ENCODE measurements at places on chromosomes 6 and 20.

DNA sequence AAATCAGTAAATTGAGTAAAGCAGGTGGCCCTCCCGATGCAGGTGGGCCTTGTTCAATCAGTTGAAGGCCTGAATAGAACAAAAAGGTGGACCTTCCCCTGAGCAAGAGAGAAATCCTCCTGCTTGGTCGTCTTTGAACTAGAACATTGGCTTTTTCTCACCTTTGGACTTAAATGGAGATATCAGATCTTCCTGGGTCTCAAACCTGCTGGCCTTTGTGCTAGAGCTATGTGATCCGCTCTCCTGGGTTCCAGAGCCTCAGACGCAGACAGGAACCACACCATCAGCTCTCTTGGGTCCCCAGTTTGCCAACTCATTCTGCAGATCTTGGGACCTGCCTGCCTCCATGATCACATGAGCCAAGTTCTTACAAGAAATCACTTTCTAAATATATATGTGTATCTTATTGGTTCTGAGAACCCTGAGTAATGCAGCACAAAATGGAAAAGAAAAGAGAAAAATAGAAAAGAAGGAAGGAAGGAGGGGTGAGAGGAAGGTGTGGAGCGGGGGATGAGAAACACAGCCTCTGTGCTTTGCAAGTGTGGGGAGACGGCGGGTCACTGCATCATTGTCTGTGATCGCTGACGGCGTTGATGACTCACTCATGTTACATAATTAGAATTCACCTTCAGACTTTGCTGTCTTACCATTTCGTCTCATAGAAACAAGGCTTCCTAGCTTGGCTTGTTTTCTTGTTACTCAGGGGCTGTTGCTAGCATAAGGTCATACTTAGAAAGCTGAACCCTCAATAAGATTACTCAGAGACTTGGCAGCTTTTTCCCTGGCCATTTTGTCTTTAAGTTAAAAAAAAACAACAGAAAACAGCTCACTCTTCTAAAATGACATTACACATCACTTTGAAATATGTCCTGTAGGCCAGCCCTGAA, 85.7 kb upstream of the NEDD9 start:
- DNase-seq = peak; percentile 63

GRCh38 chr6:43014434-43014909, 423 bp downstream of the KLHDC3 start:
- no peak for DNase-seq

DNA sequence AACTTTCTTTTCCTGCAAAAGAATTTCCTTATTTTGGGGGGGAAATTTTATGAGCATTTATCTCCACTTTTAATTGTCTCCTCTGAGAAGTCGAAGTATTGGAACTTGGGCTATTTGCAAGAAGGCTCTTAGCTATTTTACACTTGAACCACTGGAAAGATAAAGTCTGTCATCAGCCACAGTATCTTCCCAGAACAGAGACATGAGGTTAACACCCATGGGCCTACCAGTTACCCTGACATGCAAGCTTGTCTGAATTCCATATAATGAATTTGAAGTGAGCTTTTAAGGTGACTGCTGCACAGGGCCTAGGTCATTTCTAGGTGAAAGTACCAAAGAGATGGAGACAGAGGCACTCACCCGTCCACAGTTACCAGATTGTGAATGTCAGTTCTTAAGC, 193.1 kb downstream of the SIM1 start:
- no peak for DNase-seq

DNA sequence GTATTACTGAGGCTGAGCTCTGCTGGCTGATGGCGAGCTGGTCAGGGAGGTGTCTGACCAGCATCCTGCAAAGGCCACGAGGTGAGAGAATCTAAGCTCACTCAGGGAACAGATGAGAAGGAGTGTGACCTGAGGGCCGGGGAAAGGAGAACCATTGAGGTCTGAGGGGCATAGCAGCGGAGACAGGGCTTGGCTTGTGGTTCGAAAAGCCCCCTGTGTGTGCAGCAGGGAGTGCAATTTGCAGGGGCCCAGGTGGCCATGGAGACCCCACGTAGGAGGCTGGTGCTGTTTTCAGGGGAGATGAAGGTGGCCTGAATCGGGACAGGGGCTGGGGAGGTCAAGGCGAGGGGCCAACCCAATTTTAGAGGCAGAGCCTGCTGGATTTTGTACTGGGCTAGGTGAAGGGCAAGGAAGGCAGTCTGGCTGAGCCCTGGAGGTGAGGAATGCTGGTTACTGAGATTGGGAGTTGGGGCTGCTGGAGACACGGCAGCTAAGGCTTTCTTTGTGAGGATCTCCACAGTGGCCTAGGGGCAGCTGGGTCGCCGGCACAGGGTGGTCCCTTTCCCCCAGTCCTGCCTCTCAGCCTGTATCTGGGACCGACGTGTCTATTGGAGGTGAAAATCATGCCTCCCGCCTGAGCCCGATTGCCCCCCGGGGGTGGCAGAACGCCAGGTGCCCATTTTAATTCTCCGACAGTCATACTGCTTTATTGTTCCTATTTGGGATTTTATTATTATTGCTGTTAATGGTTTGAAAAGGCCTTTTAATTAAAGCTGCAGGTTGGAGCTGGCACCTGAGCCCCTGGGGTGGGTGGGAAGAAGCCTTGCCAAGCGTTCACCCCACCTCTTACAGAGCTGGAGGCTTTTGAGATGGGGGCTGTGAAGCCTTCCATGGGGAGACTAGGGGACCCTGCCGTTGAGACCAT, 28.4 kb downstream of the DLGAP4 start:
- DNase-seq = no peak

- DNase-seq = no peak
Measured at GRCh38 chr6:1380625-1381427, 8.6 kb upstream of the FOXF2 start.

- no peak for DNase-seq
Measured at GRCh38 chr6:15941168-15941567, 187.7 kb upstream of the MYLIP start.

DNA sequence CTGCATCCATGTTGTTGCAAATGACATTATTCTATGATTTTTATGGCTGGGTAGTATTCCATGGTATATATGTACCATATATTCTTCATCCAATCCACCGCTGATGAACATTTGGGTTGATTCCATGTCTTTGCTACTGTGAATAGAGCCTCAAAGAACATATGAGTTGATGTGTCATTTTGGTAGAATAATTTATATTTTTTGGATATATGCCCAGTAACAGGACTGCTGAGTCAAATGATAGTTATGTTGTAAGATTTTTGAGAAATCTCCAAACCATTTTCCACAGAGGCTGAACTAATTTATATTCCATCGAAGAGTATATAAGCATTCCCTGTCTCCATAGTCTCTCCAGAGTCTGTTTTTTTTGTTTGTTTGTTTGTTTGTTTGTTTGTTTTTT, 1373.5 kb downstream of the GRIK2 start:
- DNase-seq = no peak

DNA sequence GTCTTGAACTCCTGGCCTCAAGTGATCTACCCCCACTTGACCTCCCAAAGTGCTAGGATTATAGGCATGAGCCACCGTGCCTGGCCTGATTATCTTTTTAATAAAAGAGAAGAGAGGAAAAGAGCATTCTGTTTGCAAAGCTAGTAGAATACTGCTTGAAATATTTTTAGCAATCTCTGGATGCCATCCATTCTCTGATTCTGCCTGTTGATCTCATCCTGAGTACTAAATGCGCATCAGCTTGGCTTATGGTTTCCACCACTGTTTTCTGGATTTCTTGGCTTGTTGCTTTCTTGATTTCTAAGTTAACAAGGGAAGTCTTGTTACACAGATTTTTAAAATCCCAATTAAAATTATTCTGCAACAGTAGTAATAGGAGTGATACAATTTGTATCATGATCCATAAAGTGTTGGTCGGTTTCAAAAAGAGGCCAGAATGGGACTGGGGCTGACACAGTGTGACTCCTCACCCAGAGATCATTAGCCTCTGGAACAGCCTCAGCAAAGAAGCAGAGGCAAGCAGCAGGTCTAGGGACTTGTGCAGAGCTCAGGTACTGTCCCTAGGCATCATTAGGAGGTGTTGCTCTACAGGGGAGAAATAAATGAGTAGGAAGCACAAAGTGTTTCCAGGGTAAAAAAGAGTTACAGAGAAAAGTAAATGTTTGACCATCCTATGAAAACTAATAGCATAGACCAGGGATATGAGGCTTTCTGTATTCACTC, 17.8 kb upstream of the SLC16A10 start:
- no peak for DNase-seq

- no peak for DNase-seq
Measured at GRCh38 chr6:89122625-89123024, 4.8 kb upstream of the SRSF12 start.

DNA sequence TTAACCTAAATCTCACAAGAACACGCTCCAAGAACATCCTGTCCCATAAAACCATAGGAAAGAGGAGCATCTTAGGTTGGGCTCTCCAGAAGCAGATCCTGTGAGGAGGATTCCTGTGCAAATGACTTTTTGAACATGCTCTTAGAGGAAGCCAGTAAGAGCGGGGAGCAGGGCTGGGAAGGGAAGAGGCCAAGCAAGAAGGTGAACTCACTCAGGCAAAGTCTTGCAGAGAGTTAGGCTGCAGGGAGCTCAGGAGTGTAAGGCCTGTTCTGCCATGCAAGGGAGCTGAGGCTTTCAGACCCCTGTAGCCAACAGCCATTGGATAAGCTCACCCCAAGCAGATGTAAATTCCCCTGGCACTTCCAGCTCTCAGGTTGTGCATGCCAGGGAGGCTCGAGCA, 63.6 kb upstream of the LY86 start:
- no peak for DNase-seq

DNA sequence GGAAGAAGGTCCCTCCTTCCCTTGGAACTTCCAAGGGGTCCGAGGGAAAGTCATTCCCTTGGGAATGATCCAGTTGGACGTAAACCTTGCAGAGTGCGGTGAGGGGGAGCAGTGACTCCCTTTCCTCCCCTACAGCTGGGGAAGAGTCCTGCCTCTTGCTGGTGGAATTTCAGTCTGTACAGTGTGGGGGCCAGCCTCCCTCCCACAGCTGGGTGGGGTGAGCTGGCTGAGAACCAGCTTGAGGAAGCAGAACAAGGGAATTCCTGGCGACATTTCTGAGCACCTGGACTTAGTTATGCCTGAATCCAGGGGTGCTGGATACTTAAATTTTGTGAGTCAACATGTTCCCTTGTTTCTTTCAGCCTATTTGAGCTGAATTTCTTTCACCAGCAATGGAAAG, 152.0 kb downstream of the ANKRD60 start:
- no peak for DNase-seq

DNA sequence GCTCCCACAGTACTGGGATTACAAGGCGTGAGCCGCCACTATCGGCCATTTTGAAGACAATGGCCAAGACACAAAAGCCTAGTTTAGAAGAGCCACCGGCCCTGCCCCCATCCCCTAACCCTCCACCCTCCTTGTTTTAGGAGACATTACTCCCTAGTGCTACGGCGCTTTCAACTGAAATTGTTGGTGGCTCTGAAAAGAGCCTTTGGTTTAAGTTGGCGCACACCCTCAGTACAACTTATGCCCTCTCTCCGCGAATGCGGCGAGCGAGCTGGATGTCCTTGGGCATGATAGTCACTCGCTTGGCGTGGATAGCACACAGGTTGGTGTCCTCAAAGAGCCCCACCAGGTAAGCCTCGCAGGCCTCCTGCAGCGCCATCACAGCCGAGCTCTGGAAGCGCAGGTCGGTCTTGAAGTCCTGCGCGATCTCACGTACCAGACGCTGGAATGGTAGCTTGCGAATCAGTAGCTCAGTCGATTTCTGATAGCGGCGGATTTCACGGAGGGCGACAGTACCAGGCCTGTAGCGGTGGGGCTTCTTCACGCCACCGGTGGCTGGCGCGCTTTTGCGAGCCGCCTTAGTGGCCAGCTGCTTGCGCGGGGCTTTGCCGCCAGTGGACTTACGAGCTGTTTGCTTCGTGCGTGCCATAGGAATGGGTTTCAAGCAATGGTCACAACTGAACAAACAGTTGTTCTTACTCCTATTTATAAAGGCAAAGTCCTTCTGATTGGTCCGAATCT, 114.9 kb upstream of the BTN3A2 start:
- DNase-seq = peak; percentile 74

GRCh38 chr20:40738976-40739375, 49.9 kb upstream of the MAFB start:
- DNase-seq = no peak

DNA sequence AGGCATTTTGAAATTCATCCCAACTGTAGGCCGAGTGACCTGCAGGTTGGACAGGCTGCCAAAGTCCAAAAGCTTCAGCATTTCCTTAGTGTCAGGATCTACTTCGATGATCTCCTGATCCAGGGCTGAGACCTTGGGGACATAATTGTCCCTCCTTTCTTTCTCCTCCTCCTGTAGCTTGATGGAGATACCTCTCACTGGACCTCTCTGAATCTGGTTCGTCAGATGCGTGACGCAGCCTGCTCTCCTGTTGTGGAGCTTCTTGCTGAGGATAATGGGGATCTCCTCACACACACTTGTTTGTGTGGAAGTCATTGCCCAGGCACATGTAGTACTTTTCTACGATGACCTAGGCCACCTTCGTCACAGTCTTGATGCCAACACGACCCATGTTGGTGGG, 1.5 kb upstream of the MAS1L start:
- DNase-seq = no peak

- no peak for DNase-seq
Measured at GRCh38 chr20:22499515-22500166, 84.7 kb downstream of the FOXA2 start.

- DNase-seq = no peak
Measured at GRCh38 chr20:43717616-43717995, 9.2 kb downstream of the GTSF1L start.

GRCh38 chr6:137260217-137260616, 41.0 kb upstream of the IFNGR1 start:
- no peak for DNase-seq

DNA sequence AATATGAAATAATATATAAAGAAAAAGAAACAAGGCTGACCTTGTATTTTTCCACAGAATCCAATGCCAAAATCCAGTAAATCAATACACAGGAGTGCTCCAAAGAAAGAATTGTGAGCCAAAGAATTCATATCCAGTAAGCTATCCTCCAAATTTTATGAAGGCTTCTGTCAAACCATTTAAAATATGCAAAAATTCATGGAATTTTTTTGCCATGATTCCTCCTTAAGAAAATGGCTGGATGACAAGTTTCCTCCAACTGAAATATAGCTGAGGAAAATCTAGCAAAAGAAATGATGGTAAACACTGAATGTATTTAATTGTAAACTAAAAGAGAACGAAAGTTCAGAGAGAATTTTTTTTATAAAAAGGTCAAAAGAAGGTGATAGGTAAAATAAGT, 290.3 kb downstream of the UBE3D start:
- DNase-seq = no peak

GRCh38 chr6:74657931-74658330, 547.9 kb downstream of the COL12A1 start:
- DNase-seq = no peak
